ENCODE measurements at places on chromosomes 4 and X.

- no peak for DNase-seq
These were observed 88.7 kb upstream of the ELOVL6 start for GRCh38 chr4:110287130-110287529.

DNA sequence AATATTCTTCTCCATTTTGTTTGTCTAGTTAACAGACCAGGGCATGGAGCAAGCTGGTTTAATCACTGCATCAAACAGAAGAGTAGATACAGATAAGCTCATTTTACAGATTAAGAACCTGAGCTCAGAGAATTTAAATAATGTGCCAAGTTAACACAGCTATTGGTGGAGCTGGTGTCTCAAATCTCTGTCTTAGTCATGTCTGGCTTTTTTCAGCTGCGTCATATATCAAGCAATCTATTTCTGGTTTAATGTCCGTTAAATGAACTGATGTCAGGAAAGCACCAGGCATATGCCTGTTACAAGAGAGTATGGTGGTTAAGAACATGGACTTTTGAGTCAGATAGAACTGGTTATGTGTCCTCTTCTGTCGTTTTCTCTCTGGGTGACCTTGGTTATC lies 79.8 kb upstream of the ADGRA3 start:
- DNase-seq, result no peak

GRCh38 chr4:58551676-58552075 lies 1441.5 kb upstream of the IGFBP7 start:
- DNase-seq, result no peak

- DNase-seq, result peak; percentile 45
These were observed 26.5 kb upstream of the NEIL3 start for GRCh38 chr4:177283167-177283566.

GRCh38 chrX:154495472-154495922 lies 5.1 kb upstream of the SLC10A3 start:
- DNase-seq, result no peak
